GOT3 (cell line): ENCODE measurements at places on chromosomes 16 and 17.

GRCh38 chr16:2675021-2675420 is 7.3 kb upstream of the KCTD5 start:
- no peak for DNase-seq

GRCh38 chr17:31442276-31442675 is 50.8 kb downstream of the RAB11FIP4 start:
- DNase-seq = no peak

GRCh38 chr16:47886631-47887415 is 269.0 kb downstream of the ABCC12 start:
- no peak for DNase-seq

GRCh38 chr17:32491371-32492263 is 4.8 kb downstream of the CDK5R1 start:
- DNase-seq = no peak

GRCh38 chr17:11511696-11512095 is 86.6 kb upstream of the DNAH9 start:
- DNase-seq = no peak

DNA sequence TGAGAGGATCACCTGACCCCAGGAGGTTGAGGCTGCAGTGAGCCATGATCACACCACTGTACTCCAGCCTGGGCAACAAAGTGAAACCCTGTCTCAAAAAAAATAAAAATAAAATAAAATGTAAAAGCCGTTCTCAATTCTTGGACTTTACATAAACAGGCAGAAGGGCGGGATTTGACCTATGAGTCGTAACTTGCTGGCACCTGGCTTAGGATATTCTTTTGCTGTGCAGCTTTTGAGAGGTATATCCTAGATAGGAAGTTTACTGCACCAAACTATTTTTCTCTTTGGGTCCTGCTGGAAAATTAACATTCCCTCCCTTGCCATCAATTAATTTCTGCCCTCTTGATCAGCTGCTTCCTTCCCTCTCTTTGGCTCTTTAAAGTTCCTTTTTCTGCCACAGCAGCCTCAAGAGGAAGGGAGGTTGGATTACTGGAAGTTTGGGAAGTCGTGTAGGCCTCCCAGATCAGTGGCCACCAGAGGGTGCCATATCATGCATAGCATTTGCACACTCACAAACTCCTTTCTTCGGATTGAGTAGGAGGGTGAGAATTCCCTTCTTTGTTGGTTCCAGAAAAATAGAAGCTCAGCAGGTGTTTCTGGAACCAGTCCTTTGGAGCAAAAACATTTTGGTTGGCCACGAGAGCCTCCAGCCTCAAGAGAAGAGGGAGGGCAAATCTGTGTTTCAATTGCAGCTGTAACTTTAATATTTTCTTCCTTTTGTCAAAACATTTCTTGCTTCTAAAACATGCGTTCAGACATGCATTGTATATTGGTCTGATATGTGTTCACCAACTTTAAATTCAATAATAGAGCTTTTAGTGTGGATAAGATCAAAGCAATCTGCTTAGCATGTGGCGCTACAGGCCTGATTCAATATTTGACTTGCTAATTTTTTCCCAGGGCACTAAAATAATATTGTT is 147.3 kb downstream of the CCDC182 start:
- DNase-seq = peak; percentile 13

GRCh38 chr16:60077861-60078260 is 1343.7 kb upstream of the GOT2 start:
- DNase-seq = no peak

- DNase-seq = no peak
These were observed 90.3 kb downstream of the USP32 start for GRCh38 chr17:60301649-60302048.

DNA sequence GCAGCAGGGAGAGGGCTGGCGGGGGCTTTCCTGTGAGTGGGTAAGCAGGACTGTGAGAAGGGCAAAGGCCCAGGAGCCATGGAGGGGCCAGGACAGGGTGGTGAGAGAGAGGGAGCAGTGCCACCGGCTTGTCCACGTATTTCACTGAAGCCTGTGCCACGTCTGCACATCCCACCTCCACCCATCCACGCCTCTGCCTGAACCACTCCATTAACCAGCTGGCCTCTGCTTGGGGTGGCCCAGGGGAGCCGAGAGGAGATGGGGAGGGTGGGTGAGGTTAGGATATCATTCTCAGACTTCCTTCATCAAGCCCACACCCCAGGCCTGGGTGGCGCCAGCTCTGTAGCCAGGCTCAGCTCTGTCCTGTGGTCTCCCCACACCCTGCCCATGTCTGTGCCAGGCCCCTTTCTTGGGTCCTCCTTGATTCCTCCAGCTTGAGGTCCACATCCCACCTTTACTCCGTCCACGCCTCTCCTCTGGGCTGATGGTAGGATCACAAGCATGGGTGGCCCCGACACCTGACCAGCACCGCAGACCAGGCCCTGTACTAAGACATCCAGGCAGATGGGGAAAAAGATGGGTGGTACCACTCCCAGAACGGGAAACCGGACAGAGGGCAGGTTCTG is 3.2 kb upstream of the FN3K start:
- DNase-seq = no peak

DNA sequence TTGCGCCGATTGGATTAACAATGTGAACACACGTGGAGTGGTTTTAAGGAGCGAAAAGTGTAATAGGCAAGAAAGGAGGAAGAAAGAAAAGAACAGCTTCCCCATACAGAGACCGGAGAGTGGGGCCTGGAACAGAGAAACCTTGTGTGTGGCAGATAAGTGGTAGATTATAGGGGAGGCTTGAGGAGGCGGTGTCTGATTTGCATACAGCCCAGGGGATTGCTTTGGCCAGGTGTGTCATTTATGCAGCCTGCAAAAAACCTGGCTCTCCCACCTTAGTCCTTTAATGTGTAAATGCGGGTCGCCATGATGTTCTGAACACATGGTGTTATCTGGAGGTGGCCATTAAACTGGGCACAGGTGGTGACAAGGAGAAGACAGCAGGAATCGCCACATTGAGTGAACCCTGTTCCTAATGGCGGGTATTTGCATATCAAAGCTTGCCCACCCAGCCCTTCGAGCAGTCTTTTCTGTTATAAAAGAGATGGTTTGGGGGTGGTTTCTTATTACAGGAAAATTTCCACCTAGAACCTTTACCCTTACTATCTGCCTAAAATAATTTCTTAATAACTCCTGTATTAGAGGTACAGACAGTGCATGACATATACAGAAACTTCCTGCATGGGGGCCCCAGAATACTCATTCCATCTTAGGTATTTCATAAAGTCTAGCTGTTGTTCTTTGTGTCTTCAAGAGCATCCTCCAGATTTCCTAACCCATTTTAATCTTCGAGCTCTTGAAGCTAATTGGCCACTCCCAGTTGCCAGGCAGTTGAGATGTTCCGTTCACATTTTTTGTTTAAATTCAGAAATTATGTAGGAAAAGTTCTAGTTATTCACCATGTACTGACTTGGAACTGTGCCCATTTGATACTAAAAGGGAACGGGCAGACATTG is 292.5 kb downstream of the RBFOX1 start:
- no peak for DNase-seq

GRCh38 chr17:29163563-29163962 is 16.6 kb downstream of the MYO18A start:
- no peak for DNase-seq

- DNase-seq = no peak
These were observed 11.8 kb downstream of the SYT17 start for GRCh38 chr16:19179546-19180490.

GRCh38 chr17:83007504-83008185 is 71.8 kb upstream of the METRNL start:
- no peak for DNase-seq

- DNase-seq = no peak
These were observed at the start of gene CDH15 for GRCh38 chr16:89171216-89172170. CDH15 (plus strand) TSS chr16:89171748; CDS start chr16:89171832, 84 bp downstream.

DNA sequence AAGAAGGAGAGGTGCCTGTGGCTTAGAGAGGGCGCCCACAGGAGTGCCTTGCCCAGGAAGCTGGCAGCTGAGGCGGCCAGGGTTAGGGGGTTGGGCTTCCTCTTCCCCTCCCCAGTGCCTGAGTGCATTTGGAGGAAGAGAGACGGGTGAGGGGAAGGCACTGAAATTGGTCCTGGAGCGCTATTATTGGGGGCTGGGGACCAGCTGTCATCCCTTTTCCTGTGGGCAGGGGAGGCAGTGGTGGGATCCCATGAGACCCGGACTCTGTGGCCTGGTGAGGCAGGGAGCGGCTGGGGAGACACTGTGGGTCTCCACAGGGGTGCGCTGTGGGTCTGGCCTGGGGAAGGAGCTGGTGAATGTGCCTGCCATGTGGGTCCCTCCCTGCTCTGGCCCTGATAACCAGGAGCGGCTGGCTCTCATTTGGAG is 259.7 kb downstream of the SEC14L1 start:
- no peak for DNase-seq

DNA sequence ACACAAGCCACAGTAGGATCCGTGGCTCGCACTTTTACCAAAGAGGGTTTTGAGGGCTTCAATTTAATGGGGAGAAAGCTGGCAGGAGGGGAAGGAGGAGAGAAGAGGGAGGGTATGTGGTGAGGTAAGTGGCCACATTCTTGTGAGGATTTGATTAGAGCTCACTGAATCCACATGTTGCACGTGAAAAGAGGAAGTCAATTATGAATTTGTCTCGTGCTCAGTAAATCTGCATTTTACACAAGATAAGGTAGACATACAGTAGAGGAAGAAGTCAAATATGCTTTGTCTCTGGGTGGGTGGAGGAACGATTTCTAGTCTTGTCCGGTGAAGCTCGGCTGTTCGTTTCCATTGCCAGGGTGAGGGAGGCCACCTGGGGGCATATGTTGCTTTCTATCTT is 862 bp downstream of the ZNF232 start:
- no peak for DNase-seq

- DNase-seq = no peak
These were observed 3.3 kb downstream of the XYLT2 start for GRCh38 chr17:50349243-50349600.

DNA sequence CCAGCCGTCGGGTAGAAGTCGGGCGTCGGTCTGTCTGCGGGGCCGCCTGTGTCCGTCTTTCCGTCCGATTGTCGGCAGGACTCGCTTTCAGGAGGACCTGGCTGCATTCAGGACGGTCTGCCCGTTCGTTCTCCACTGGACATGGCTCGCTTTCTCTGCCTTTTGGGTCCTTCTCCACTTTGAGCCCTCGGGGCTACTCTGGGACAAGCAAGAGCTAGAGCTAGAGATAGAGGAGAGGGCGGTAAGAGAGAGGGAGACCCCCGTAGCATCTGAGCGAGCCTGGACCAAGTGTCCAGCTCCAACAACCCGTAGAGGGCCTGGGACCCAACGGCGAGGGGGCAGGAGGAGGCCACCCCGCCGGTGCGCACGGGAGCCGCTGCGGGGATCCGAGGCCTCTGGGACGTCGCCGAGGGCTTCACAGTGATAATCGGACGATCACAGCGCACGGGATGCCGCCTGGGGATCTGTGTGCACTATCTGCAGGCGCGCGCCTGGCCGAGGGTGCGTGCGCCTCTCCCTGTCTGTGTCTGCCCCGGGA is 4.5 kb downstream of the TBX4 start:
- DNase-seq = no peak

DNA sequence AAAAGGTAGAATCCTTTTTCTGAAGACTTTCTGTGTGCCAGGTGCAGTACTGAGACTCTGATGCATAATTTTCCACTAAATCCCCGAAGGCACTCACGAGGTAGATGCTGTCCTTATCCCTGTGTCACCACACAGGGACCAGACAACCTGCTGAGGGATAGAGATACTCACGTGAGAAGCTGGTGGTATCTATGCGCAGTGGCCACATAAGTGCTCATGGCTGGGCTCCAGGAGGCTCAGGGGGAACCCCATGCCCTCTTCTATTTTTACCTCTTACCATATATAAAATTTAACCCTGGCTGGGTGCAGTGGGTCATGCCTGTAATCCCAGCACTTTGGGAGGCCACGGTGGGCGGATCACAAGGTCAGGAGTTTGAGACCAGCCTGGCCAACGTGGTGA is 38.3 kb downstream of the NT5M start:
- no peak for DNase-seq

- no peak for DNase-seq
These were observed 34.0 kb downstream of the RAB11FIP4 start for GRCh38 chr17:31425282-31426040.

- no peak for DNase-seq
These were observed 14.2 kb upstream of the FOXK2 start for GRCh38 chr17:82505296-82505695.

DNA sequence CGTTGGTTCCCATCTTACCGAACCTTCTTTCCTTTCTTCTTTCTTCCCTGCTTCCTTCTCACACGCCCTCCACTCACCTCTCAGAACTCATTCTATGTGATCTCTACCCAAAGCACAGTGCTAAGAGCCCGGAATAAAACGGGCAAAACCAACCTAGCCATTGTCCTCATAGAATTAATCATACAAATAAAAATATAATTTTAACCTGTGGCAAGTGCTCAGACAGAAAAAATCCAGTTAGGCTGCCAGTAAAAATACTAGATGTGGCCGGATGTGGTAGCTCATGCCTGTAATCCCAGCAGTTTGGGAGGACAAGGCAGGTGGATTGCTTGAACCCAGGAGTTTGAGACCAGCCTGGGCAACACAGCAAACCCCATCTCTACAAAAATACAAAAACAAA is 27.0 kb downstream of the BMERB1 start:
- no peak for DNase-seq

- DNase-seq = no peak
These were observed 921.9 kb upstream of the EEF2KMT start for GRCh38 chr16:6019490-6019991.

DNA sequence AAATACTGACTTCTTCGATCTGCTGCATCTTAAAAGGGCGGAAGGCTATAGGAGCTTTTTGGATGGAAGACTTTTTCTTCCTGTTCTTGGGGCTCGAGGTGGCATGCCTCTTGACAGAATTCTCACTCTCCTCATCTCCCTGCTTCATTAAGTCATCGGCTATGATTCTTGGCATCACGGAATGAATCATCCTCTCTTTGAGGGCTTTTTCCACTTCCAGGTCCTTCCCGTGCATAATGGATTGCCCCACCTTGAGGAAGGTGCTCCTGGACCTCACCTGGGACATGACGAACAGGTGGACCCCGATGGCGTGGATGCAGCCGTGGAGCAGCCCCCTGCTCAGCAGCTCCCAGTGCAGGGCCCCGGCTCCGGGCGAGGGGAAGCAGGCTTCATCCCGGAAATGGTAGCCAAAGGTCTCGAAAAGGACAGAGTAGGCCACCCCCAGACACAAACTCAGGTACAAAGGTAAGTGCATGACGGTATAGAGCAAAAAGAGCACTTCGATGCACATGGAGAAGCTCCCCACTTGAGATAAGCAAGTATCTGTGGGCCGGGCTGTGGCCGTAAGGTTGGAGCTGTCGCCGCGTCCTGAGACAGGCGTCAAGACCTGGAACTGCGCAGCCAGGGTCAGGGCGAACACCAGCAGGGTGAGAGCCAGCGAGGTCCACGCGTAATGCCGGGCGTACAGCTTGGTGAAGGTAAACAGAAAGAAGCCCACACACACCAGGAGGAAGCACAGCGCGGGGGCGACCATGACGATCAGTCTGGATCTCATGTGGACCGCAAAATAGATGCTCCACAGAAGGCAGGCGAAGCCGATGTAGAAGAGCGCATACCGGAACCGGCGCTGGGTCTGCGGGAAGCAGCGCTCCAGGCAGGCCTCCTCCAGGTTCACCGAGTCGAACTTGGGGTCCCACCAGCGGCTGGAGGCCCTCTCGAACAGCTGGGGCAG is 1.7 kb downstream of the ADCY9 start:
- no peak for DNase-seq

GRCh38 chr16:72609066-72609465 is 437.1 kb upstream of the PMFBP1 start:
- DNase-seq = no peak
